D341Med (cell line): ENCODE measurements at places on chromosomes 12 and 14.
A peak's percentile ranks its signal among the peaks of the same experiment; 100 is the strongest.

GRCh38 chr12:61999311-61999710 is 260.9 kb upstream of the USP15 start:
- no peak for DNase-seq

- DNase-seq, result no peak
These were observed 252.2 kb upstream of the ATP2B1 start for GRCh38 chr12:89960607-89961394.

- DNase-seq, result no peak
These were observed 76.2 kb downstream of the PRKD1 start for GRCh38 chr14:29851397-29851796.

DNA sequence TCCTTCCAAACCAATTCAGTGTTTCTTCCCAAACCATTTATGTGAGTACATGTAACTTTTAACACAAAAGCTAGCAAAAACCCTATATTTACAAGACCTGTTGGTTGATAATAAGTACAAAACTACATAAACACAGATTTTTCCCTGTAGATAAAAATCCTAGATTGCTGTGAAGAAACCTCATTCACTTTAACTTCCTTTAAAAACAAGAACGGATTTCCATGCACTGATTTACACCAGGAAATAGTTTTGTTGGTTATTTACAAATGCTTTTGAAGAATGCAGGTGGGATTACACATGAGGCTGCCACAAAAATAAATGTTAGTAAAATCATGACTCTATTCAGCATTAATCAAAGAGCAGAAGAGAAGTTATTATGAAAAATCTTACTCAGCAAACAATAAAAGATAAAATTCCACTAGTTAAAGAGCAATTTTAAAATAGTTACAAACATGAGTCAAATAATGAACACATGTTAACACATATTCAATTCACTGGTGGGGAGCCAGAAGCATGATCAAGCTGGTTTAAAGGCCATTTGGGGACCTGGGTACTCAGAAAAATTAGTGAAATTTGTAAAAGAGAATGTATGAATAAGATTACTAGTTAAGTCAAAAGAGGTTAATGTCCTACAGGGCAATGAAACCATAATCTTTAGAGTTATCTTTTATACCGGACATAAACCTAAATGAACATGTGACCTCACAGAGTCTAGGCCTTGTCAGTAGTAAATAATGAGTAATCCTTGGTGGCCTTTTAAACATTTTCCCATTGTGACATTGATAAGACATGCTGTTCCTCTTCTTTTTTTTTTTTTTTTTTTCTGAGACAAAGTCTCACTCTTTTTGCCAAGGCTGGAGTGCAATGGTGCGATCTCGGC is 79.9 kb downstream of the PHLDA1 start:
- no peak for DNase-seq

DNA sequence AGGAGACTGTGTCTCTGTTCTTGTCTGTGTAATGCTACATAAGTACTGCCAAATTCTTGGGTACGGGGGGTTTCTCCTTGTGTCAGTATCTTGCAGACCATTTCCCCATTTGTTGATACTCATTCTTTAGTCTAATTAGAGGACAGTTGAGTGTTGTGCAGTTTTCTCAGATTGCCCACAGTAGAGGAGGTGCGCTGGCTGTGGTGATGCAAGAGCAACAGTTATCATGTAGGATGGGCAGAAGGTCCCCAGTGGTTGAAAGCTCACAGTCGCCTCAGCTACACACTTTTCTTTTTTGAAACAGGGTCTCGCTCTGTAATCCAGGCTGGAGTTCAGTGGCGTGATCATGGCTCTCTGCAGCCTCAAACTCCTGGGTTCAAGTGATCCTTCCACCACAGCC is 37.8 kb upstream of the ATP2A2 start:
- no peak for DNase-seq

GRCh38 chr12:7797698-7798398 is 8.6 kb downstream of the NANOG start:
- no peak for DNase-seq

DNA sequence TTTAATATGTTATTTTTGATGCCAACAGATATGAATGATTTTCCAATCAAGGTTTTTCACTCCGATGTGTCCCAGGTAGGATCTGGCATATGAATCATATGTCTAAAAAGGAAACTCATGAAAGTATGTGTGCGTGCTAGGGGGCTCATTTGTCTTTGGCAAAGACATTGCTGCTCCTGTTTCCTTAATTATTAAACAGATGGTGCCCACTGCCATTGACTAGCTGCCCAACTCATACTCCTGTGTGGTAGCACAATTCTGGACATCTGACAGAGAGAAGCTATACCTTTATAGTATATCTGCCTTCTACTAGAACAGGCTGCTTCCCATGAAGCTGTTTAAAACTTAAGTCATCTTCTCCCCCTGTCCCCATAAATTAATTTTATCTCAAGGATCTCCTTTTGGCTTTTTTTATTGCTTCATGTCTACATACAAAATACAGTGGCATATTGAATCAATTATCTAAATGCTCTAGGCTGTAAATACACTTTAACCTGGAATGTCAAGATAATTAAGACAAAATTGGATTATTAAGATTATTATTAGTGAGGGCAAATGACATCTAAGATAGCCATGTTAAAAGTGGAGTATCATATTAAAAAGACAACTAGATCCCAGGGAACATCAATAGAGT is 1.4 kb upstream of the PDE3A start:
- DNase-seq, result no peak

DNA sequence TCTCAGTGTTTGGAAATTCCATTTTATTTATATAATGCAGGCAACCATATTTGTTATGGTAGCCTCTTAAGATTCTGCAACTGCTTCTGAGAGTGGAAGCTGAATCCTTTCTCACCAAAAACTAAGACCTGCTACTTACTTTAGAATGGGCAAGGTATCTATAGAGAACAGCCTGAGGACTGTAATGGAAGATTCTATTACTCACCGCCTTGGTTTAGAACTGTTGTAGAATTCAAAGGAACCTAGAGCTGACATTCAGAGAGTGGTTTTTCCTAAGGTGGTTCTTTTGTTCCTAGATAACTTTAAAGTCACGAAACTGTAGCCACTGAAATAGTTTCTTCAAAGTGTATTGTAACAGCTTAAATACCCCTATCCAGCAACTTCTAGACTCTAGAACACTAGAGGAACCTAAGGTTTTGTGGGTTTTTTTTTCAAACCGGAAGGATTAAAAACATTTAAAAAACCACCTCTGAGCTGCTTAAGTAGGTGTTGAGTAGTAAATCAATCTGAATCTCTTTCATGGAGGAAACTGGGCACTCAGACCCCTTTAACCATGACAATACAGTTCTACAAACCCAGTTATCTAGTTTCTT is 4.2 kb downstream of the TDP1 start:
- no peak for DNase-seq

GRCh38 chr12:88996200-88996788 is 356.0 kb downstream of the DUSP6 start:
- no peak for DNase-seq

- no peak for DNase-seq
These were observed 1.3 kb downstream of the MAX start for GRCh38 chr14:65100922-65101541.

GRCh38 chr14:21070610-21071224 is 613 bp downstream of the ARHGEF40 start:
- DNase-seq, result peak; percentile 47

DNA sequence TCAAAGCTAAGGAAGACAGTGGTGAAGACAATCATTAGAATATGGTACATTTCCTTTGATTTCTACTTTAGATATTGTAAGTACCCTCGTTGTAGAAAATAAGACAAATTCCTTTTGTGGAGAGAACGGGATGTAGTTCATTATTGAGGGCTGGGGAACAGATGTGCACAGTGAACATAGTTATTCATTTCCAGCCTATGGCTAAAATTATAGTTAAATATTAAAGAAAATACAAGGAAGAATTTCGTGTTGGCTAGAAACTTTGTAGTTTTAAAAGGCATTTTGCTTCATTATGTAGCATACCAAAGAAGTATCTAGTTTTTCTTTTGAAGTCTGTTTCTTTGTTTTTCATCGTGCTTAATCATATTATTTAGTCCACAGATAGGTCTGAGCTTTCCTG is 201.8 kb downstream of the ESR2 start:
- no peak for DNase-seq

DNA sequence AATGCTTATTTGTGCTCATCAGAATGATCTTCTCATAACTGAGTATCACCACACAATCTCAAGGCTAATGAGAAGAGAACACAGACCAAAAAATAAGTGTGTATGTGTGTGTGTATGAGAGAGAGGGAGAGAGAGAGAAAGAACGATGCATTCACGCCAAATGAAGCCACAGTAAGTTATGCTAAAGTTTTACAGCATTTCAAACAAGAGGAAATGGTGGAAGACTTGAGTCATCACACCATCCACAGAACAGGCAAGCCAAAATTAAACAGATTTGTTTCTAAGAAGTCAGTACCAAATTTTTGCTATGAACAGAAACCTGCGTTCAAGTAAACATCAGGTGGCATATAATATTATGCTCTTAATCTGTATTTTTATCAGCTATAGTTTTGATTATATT is 141.2 kb downstream of the MED13L start:
- DNase-seq, result no peak

DNA sequence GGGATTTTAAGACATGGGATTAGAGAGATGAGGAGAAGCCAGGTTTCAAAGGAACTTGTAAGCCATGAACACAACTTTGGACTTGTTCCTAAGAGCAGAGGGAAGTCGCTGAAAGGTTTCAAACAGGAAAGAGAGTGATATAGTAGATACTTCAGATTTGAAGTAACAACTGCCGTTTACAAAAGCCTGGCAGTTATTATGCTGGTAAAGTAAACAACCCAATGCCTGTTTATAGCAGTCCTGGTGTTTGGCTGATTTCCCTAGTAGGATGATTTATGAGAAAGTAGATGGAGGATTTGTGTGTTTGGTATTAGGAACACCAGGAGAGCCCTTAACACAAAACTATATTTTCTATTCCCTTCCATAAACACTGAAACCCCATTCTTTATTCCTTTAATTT is 285.7 kb downstream of the RMST start:
- no peak for DNase-seq

GRCh38 chr12:22313286-22313962 is 21.1 kb downstream of the ST8SIA1 start:
- DNase-seq, result no peak

- no peak for DNase-seq
These were observed 85.4 kb downstream of the PIWIL1 start for GRCh38 chr12:130423136-130423535.

DNA sequence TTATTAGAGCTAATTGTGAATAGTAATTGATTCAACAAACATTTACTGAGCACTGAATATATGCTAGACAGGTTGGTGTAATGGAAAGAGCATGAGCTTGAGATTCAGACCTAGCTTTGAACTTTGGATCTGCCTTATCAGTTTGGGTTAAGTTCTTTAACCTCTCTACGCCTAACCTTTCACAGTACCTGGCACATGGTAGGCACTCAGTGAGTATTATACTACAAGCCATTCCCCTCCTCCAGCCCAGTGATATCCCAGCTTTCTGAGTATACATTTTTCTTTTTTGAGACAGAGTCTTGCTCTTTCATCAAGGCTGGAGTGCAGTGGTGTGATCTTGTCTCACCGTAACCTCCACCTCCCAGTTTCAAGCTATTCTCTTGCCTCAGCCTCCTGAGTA is 32.0 kb downstream of the FAM177A1 start:
- no peak for DNase-seq

DNA sequence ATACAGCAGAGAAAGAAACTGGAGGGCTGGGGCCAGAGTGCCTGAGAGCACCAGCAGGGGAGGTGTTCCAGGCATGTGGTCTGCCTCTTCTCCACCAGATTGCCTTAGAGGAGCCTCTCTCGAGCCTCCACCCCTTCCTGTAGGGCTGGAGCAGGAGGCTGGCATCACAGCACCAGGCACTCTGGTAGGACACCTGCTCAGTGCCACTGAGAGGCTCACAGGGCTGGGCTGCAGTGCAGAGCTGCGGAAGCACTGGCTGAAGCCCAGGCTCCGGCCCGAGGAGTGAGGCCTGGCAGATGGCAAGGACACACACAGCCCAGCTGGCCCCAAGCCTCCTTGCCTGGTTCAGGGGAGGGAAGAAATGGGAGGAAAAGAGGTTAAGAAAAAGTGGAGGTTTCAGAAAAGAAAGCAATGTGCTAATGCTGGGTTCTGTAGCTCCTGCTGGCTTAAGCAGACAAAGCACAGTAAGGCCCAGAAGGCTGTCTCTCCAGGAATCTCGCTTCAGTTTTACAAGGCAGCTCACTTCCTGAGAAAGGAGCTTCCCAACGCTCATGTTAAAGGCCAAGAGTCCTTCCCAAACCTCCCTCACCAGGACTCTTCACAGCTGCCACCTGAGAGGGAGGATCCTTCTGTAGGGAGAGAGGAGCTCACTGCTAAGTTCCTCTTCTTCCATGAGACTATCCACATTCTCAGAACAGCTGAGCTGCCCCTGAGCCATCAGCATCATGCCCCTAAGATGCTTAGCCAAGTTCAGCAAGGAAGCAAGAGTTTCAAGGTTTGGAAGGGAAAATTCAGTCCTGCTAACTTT is 23.8 kb downstream of the SPTB start:
- no peak for DNase-seq

DNA sequence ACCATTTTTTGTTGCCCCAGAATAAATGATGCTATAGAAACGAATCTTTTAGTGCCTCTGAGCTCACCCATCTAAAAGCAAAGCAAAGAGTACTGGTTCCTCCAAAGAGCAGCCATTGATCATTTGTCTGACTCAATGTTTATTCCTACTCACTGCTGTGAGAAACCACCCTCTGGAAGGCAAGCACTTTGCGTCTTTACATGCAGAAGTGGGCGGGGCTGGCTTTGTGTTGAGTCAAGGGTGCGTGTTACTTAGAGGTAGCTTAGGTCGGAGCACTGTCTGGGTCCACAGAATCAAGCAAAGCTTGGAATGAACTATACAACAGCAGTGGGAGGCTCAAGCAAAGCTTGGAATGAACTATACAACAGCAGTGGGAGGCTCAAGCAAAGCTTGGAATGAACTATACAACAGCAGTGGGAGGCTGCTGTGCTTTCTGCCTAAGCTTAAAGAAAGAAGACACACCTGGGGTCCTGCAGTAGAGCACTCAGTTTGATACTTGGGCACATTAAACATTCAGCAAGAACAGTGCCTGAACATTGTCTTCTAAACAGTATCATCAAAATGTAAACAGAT is 77.2 kb upstream of the PRICKLE1 start:
- no peak for DNase-seq

GRCh38 chr12:18690653-18691052 is 47.2 kb downstream of the PLCZ1 start:
- DNase-seq, result no peak

- no peak for DNase-seq
These were observed 292.6 kb upstream of the SYT1 start for GRCh38 chr12:78571953-78572352.
